ENCODE measurements at places on chromosomes 3 and 15.

DNA sequence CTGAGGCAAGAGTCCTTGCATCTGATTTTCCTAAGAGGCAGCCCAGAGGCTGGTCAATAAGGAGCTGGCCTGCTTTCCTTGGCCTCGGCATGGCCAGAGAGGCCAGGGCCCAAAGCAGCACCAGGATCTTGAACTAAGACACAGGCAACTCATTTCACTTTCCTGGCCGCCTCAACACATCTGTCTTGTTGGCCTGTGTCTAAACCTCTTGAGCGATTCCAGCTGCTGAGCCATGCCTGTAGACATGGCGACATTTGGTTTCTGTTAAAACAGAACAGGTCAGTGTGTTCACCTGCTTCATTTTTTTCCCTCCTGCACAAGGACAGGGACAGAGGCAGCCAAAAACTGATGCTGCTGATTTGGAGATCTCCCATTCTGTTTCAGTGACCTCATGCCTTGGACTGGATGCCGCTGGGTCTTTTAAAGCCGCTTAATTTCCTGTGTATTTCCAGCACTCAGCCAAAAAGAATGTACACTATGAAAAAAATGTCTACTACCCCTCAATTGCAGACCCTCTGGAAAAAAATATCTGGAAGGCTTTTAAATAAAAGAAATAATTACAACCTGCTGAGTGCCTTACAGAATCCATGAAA is 266.6 kb upstream of the ICE2 start:
- DNase-seq, result no peak

DNA sequence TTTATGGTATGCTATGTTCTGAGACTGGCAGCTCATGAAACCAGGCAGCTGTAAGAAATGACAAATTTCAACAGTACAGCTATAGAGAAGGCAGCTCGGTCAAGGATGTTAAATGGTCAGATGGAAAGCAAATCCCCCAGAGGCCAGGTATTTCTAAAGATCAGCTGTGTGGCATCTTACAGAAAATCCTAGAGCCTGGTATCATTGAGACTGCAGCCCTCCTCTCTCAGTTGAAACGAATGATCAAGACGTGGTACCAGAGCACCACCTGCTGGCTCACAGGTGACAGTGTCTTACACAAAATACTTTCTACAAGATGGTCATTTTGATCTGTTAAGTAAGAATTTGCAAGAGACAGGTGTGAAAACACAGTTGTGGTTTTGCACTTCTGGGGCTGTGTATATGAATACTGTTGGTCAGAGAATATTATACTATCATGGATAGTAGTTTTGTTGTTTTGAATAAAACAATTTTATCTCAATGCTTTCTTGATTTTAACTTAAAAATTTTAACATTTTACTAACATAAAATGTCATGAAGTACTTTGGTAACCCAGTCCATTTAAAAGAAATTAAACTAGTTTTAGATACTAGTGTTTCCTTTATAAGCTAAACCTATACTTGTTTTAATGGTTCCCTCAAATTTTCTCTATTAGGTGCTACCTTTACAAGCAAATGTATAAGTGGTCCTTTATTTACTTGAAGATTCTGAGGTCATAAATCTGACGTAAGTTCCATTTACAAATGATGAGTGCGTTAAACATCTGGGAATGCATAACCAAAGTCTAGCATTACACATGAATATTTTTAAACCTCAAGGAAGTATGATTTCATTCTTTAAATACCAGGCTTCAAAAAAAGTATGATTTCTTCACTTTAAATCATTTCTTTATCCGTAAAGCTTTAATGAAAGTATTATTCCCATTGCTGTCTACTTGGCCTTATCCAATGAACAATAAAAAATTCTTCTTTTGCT is 121.8 kb downstream of the PDZRN3 start:
- DNase-seq, result peak; percentile 70

DNA sequence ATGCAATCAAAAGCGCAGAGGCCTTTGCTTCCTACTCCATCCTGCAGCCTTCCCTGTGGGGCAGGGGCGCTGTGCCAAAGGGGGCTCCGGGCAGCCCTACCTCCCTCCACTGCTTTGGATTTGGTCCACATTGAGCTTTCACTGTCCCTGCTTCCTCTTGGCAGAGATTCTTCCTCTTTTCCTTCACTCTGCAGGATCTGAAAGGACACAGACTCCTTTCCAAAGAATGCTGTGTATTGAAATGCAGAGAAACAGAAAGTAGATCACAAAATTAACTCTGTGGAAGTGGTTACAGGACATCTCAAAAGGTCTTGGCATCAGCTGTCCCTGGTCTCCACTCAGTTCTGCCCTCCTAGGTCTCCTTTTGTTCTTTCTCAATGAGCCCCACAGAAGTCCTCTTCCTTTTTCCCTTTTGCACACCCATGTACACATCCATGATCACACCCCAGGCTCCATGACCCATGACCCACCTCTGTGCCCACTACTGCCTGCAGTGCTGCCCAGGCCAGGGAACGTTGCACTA is 64.1 kb downstream of the CCR1 start:
- DNase-seq, result no peak

GRCh38 chr3:66010739-66011655 is 27.7 kb downstream of the MAGI1 start:
- no peak for DNase-seq

DNA sequence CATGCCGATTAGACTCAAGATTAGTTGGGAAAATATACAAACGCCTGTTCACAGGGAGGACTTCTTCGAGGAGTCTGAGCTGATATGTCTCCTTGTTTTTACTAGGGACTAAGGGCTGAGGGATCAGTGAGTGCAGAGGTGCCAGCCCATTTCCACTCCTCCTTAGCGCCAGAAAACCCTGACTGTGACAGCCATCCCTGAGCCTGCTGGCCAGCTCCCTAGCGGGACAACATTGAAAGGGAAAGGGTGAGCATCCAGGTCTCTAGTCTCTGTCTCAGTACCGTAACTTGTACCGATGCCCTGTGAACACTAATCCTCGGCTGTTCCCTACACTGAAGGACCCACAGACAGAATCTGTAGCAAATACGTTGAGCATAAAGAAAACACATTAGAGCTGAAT is 243.4 kb downstream of the WNT5A start:
- DNase-seq, result no peak

- DNase-seq, result no peak
Observed at GRCh38 chr15:40150163-40150925, 10.5 kb upstream of the BUB1B start.

DNA sequence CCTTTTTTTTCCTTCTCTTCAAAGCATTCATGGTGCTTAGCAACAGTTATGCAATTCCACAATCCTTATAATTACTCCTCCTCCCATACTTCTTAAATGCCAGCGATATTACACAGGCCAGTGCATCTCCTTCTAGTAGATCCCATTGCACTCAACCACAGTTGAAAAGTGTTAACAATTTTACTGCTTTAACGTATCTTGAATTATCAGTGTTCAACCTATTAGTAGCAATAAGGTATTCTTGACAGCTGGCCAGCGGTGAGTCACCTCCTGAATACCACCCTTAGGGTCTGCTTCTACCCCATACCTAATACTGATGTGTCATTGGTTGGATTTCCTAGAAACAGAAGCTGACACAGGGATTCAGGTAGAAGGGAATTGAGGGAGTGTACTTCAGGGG is 24.0 kb upstream of the TEX9 start:
- no peak for DNase-seq

GRCh38 chr3:172402090-172402489 is 46.2 kb downstream of the GHSR start:
- no peak for DNase-seq

DNA sequence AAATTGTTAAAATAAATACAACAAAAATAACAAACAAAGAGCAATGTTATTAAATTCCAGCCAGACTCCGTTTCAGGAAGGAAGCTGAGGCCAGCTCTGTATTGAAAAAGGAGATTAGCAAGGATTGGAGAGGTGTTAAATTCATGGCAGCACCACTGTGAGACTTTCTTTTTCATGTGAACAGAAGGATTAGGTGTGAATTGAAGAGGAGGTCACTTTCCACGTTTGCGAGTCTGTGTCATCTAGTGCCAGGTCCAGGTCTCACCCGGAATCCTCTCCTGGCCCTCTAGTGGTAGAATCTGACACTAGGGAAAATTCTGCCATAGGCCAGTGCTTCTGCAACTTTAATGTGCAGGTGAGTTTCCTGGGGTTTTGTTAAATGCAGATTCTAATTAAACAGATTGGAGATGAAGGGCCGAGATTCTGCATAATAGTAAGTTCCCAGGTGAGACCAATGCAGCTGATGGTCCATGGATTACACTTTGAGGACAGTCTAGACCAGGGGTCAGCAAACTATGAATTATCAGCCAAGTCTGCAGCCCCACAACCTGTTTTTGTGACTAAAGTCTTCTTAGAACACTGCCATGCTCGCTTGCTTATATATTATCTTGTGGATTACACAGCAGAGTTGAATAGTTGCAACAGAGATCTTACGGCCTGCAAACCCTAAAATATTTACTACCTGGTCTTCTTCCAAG is 9.2 kb upstream of the SLC6A1 start:
- DNase-seq, result no peak

- DNase-seq, result no peak
Observed at GRCh38 chr3:116806351-116806750, 96.8 kb downstream of the TUSC7 start.

- no peak for DNase-seq
Observed at GRCh38 chr3:105473521-105474223, 107.0 kb downstream of the ALCAM start.

DNA sequence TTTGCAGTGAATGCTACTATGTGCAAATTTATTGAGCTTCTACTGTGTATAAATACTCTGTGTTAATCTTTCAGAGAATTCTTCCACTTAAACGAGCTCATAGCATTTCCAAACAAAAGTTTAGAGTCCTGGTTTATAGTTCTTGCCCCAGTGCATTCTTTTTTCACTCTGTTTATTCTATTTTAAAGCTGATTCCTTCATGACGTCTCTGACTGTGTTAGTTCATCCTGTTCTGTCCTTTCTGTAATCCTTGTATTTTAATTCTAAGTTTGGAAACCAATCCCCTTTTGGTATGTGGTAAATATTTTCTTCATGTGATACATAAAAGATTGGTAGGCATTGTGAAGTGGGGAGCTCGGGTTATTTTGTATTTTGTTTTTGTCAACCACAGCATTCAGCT is 18.7 kb downstream of the P2RY14 start:
- no peak for DNase-seq

- no peak for DNase-seq
Observed at GRCh38 chr15:91992945-91993344, 139.4 kb downstream of the SLCO3A1 start.

- DNase-seq, result no peak
Observed at GRCh38 chr15:101372149-101372577, 77.1 kb upstream of the SNRPA1 start.

GRCh38 chr3:9932535-9932842 is 1.1 kb upstream of the CRELD1 start:
- DNase-seq, result no peak

GRCh38 chr15:67836955-67837354 is 2.9 kb downstream of the RNU6-1 start:
- no peak for DNase-seq

DNA sequence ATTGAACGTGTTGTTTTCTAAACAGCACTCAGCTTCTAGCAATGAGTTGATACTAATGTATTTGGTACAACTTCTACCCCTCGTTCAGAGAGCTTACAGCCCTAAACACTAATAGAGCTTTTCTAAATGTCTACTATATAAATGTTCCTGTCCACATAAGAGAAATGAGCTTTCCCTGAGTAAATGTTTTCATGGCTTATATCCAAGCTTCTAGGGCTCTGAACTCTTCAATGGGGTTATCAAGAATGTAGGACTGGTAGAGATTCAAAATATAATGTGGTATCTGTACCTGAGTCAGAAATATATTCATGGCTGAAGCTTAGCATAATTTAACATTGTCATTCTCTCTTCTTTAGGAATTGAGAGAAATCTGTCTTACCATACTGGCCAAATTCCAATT is 73.4 kb downstream of the SERPINI1 start:
- DNase-seq, result no peak

DNA sequence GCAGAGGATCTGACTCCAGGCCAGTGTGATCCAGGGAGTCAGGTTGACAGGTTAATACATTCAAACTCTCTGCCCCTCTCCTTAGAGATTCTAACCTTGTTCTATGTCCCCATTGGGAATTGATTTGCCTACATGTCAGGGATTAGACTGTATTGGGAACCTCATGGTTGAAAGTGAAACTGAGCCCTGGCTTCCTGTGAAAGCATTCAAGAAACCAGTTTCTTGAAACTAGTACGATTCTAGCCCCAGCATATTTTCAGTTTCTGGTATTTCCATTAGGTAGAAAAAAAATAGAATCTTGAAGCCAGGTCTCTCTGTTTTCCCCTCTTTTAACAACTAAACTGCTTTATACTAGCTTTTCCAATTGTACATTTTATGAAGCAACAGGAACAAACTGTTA is 140.4 kb upstream of the ABI3BP start:
- DNase-seq, result no peak

DNA sequence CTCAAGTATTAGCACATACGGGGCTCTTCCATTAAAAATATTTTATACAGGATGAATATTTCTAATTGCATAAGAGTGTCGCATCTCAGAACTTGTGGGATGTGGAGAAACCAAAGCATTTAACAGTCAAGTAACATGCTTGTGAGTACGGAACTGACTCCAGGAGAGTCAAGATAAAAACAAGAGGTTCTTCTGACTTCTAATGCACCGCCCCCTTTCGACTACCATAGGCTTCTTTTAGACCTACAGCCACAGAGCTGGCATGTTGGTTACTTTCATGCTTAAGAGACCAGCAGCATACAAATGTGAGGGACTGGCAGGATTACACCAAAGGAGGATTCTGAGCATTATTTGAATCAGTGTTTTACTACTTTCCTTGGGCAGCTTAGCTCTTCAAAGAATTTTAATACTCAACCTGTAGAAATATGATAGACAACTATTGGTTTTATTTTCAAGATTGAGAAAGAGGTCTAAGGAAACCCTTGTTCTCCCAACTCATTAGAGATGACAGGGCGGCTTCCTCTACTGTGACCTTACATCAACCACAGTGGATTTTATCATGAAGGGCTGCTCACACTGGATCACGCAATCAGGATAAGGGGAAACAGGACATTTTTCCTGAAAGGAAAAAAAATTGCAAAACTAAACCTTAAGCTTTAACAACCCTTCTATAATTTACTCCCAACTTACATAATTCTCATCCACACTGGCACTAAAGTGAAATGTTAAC is 14.0 kb downstream of the ETV5 start:
- DNase-seq, result no peak

- DNase-seq, result no peak
Observed at GRCh38 chr3:14831916-14832450, 13.2 kb downstream of the FGD5 start.

GRCh38 chr3:66121318-66121717 is 82.6 kb upstream of the MAGI1 start:
- no peak for DNase-seq

- DNase-seq, result no peak
Observed at GRCh38 chr15:89278307-89278706, 34.5 kb downstream of the FANCI start.

GRCh38 chr3:177554895-177555759 is 357.8 kb upstream of the TBL1XR1 start:
- peak; percentile 54 for DNase-seq

GRCh38 chr3:194785315-194785714 is 99.6 kb downstream of the FAM43A start:
- DNase-seq, result no peak

GRCh38 chr15:44298878-44299277 is 10.4 kb downstream of the GOLM2 start:
- DNase-seq, result no peak

Data from dorsolateral prefrontal cortex (tissue), 122 donors.